Activated CD4-positive, CD25-positive, alpha-beta regulatory T cell (primary cell): ENCODE measurements at places on chromosomes 4 and X.

GRCh38 chrX:105822138-105823091, at the start of gene NRK:
TSS of gene NRK (plus strand) at chrX:105822539. CDS start at chrX:105822846, 307 bp downstream.
- DNase-seq, result no peak

- no peak for DNase-seq
Observed at GRCh38 chr4:8690216-8691150, 97.9 kb downstream of the CPZ start.

- no peak for DNase-seq
Observed at GRCh38 chrX:70755850-70756249, 152.7 kb downstream of the TEX11 start.

GRCh38 chr4:156558373-156559025, 413.1 kb downstream of the PDGFC start:
- no peak for DNase-seq

GRCh38 chrX:54280466-54280865, 77.4 kb downstream of the WNK3 start:
- no peak for DNase-seq

DNA sequence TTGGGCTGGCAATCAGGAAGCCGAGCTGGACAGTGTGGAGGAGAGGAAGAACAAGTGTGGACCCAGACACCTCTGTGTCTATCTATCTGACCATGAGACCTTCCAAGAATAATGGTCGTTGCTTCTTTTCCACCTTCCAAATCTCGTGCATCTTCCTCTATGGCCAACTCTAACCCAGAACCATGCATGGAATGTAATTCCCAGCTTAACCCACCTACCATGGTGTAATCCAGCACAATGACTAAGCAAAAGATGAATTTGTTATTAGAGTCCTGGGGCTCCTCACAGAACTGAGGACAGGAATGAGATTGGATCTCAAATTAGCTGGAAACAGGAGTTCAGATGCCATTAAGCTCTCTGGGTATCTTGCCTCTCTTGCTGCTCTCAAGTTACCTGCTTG, 17.4 kb upstream of the TMEM184C start:
- no peak for DNase-seq

- no peak for DNase-seq
Observed at GRCh38 chrX:129737916-129738315, 863 bp upstream of the XPNPEP2 start.

DNA sequence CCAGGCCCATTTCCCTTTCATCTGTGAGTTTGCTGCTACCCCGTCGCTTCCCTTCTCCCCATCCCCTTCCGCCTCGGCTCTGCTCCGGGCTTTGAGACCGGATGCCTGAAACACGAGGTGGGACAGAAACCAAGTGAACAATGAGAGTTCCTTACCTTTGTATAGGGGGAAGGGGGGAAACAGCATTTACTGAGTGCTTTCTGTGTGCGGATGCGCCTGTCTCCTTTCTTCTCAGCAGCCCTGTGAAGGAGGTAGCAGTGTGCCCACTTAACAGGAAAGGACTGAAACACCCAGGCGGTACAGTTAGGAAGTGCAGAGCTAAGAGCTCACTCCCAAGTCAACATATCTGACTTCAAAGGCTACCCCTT, 43.2 kb upstream of the TMSB15B start:
- DNase-seq, result no peak

DNA sequence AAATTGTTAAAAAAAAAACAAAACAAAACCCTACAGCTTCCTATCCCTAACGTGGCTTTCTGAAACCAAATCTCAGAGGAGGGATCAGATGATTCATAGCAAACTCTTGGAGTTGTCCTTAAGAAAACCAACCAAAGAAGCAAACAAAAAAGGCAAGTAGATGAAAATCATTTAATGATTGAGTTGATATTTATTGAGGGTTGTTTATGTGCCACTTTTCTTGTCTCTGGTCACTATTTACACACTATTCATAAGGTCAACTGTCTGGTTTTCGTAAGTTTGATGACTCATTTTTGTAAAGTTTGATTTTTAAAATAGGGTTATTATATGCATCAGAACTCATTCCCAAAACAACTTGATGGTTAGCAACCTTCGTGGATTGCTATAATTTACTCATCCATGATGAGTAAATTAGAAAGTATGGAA, 133.4 kb downstream of the UNC5C start:
- DNase-seq, result no peak

- DNase-seq, result no peak
Observed at GRCh38 chr4:3725936-3726870, 40.0 kb upstream of the ADRA2C start.

- DNase-seq, result no peak
Observed at GRCh38 chr4:21879187-21879586, 69.4 kb downstream of the KCNIP4 start.

DNA sequence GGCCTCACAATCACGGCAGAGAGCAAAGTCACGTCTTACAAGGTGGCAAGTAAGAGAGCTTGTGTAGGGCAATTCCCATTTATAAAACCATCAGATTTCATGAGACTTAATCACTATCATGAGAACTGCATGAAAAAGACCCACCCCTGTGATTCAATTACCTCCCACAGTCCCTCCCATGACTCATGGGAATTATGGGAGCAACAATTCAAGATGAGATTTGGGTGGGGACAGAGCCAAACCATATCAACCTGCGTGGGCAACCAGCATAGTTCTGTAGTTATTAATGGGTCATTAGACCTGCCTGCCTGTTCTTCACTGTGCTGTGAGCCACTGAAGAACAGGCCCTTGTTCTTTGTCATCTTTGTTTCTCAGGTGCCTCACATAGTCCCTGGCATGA, 593.7 kb upstream of the BOD1L1 start:
- no peak for DNase-seq

GRCh38 chrX:78103001-78103622, 936 bp upstream of the PGK1 start:
- DNase-seq, result no peak

- DNase-seq, result no peak
Observed at GRCh38 chr4:54913751-54914526, 211.5 kb downstream of the KDR start.

- DNase-seq, result no peak
Observed at GRCh38 chrX:17732138-17732783, 5.0 kb upstream of the SCML1 start.

- DNase-seq, result no peak
Observed at GRCh38 chrX:10611441-10612090, 8.8 kb downstream of the MID1 start.

DNA sequence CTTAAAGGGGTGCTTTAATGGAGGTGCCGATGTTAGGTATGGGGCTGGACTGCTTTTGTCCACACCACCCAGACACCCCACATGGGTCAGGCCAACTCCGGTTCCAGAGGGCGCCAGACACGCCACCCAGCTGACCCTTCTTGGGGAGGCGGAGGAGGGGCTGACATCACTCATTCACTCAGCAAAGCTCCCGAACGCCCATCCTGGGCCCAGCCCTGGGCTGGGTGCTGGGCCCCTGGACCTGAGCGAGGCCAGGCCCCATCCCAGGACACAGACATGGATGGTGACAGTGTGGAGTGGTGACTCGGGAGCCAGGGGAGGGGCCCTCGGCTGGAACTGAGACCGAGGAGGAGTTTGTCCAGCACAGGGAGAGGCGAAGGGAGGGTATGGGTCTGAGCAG, 28.1 kb downstream of the MAN2B2 start:
- DNase-seq, result no peak
